Stimulated activated CD8-positive, alpha-beta memory T cell treated with anti-CD3 and anti-CD28 coated beads, Interleukin-4, amount 100 ng/mL, for 1 hour (primary cell): ENCODE measurements at places on chromosomes 5 and 9.

DNA sequence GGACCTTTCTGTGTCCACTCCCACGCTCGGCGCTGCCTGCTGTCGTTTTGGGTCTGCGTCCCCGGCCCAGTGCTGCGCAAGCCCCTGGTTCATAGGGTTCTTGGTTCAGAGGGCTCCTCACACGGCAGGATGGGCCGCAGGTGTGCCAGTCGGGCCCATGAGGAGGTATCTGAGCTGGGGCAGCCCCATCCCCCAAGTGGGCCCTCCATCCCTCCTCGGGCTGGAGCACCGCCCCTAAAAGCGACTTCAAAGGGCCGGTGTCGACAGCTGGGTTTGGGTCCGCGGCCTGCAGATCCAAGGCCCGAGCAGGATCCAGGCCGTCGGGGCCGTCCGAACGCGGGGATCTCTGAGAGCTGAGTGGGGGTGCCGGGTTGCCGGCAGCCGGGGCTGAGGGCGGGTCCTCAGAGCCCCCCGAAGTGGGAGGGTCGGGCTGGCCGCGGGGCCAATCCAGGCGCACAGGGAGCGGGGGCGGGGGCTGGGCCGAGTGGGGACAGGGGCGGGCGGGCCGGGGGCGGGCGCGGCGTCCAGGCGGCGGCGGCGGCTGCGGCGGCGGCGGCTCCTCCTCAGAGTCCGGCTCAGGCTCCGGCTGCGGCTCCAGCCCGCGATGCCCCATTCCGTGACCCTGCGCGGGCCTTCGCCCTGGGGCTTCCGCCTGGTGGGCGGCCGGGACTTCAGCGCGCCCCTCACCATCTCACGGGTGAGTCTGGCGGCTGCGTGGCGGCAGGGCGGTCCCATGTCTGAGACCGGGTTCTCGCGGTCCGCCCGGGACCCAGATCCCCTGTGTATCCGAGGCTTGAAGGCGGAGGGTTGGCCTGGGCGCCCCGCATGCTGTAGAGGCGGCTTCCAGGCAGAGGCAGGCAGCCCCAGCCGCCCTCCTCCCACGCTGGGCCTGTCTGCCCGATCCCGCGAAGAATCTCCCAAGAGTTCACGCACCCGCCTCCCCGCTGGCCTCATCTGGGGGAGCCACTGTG lies at the start of gene PDLIM4:
TSS of gene PDLIM4 (plus strand) at position 566 of the 971 bp plus-strand sequence. CDS start at position 605, 39 bp downstream.
- no peak for DNase-seq

DNA sequence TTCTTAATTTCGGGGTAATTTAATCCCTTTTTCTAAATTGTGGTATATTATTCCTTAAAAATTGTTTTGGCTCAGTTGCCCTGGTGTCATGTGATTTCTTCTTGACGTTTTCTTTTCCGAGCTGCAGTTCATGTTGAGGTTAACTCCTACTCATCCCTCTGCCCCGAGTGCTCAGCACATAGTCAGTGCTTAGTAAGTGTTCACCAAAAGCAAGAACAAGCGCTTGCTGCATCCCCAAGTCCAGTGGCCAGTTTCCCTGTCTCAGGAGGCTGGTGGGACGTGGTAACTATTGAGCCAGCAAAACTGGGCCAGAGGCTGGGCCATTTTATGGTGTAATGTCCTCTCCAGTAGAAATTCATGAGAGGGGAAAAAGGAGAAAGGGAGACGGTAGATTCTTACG lies 23.3 kb downstream of the TRIO start:
- DNase-seq: no peak

- DNase-seq: no peak
These were observed at the start of gene NCS1 for GRCh38 chr9:130172161-130172857. Gene NCS1, plus strand, starts transcription at chr9:130172404. Its CDS starts 260 bp downstream, at chr9:130172664.

- DNase-seq: no peak
These were observed 41.1 kb downstream of the FAM174A start for GRCh38 chr5:100576217-100576751.

DNA sequence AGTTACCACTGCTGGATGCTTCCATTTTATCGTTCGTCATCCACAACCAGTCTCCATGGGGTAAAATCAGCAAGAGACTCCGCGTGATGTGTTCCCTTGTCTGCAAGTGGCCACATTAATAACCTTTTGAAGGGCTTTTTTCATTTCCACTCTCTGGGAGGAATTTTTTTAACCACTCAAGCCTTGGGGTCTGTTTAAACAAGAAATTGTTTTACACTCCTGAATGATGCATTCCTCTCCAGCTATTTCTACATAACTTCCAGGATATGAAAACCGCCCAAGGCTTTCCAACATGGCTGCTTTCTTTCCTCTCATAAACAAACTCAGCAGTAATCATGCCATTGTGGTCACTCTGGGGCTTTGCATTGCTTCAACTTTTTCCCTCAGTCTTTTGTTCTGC lies 217.2 kb upstream of the DAPK1 start:
- no peak for DNase-seq

DNA sequence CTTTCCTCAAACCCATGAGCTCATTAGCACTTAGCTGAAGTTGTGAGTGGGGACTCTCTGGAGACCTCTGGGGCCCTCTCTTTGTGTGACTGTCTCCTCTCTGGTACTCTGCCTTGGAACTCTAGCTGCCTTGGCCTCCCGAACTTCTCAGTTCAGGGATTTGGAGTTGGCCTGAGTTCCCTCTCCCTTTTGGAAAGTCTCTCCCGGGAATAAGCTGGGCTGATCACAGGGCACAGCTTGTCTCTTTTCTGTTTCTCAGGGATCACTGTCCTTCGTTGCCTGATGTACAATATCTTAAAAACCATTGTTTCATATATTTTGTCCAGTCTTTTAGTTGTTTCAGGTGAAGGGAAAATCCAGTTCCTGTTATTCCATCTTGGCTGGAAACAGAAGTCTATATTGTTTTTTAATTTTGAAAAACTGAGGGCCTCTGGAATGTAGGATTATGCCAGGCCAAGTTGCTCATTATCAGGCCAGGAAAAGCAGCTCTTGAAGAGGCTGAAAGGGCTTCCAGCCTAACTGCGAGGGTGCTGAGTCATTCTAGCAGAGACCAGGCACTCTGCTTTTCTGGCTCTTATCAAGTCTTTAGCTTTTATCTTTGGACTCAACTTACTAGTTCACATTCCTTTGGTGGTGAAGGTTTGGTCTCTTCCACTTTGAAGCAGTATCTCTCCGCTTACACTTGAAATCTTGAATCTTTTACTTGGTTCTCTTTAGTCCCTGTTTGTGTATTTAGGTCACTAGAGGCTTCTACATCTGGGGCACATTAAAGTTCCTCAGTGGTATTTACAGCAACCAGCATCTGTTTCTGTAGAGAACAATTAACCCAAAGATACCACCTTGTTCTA lies 8.4 kb upstream of the RGS3 start:
- DNase-seq: no peak

DNA sequence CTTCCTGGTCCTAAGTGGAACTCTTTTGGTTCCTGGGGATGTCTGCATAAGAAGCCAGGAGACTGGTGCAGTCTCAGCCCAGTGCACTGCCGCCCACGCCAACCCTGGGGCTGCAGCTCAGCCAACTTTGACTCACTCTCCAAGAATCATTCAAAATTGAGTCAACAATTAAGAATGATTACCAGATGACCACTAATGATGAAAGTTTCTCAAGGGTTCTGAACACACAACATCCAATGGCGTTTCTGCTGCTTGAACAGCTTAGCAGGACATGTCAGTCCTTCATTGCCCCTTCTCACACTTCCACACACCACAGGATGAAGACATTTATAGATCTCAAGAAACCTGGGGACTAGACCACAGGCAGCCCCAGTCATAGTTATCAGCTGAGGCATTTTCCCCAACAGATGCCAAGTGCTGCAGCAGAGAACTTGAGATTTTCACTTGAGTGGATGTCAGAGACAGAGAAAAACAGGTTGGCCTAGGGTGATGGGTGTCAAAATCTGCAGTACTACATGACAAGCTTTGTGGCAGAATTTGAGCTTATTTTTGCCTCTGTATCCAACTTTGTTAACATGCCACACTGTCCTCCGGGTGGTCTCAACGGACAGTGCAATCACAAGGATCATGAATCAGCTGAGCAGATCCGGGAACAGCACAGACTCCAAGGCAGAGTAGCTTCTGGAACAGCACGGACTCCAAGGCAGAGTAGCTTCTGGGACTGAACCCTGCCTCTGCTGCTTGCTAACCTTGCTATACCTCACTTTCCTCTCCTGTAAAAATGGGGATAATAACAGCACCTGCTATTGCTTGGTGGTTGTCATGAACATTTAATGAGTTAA lies 356.1 kb downstream of the SPOCK1 start:
- DNase-seq: no peak

DNA sequence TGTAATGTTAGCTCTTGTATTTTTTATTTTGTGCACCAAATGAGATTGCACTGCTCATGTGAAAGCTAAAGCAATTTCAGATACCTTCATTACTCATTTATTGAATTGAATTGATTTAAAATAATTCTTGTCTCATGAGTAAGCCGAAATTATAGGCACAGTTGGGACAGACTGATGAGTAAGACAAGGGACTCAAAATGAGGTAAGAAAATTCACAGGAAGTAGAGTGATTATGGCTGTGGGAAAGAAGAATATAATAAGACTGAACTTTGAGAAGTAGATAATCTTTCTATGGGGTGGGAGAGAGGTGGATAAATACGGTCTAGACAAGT lies 51.1 kb downstream of the NUDT12 start:
- DNase-seq: no peak

DNA sequence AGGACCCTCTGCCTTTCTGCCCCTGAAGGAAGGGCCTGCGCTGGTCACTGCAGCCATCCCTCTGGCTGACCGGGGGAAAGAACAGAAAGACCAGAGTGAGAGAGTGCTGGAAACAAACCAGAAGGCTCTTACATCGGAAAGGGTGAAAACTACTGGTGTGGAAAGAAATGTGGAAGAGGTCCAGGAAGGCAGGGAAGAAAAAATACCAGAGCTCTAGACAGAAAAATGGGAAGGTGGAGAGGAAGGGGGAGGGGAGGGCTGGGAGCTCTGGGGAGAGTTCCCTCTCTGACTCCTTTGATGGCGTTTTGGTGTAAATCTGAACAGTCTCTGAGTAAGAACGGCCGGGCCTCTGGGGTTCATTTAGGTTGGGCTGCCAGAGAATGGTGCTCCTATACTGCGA lies 47.7 kb downstream of the COL23A1 start:
- DNase-seq: no peak

DNA sequence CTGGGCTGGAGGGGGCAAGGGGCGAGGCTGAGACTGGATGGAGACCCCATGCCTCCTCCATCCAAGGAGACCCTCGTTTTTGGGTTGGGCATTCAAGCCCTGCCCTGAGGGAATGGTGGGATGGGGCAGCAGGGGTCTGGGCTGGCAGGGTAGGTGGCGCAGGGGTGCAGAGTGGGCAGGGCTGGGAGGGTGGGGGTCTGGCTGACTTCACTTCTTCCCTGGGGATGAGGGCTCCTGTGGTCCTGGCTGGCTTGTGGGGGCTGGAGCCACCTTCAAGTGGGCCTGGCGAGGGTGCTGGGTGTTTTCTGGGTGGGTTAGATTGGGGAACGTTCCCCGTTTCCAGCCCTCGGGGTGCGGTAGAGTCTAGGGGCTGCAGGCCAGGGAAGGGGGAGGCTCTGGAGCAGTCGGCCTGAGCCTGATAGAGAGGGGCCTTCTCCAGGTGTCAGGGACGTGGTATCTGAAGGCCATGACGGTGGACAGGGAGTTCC lies 412 bp downstream of the LCN1 start:
- DNase-seq: no peak

DNA sequence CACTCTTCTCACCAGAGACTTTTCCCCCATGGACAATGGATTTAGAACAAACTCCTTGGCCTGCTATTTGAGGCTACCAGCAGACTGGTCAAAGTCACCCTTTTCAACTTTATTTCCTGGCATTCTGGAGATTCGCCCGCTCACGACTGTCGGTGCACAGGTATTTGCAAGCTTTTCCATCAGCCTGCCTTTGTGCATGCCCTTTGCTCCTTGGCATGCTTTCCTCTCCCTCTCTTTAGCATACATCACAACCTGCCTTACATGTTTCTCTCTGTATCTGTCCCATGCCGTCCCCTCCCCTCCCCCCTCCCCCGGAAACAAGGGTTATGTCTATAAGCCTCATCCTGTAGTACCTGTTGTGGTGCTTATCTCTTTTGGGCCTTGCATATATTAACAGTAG lies 257.1 kb downstream of the AOPEP start:
- no peak for DNase-seq

DNA sequence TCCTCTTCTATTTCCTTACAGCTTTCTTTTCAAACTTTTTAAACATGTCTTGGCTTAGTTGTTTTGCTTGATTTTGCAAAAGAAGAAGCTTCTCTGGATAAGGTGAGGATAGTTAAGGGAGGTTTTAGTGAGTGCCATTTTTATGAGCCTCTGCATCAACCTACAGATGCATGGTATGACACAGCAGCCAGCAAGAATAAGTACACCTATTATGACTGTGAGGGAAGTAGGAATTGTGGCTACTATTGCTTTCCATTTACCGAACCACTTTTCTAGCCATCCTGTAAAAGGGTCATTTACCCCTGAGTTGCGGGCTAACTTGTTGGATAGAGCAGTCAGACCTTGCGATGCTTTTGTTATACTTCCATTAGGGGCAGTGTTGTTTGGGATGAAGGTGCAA lies 7.0 kb upstream of the TUT7 start:
- DNase-seq: no peak

DNA sequence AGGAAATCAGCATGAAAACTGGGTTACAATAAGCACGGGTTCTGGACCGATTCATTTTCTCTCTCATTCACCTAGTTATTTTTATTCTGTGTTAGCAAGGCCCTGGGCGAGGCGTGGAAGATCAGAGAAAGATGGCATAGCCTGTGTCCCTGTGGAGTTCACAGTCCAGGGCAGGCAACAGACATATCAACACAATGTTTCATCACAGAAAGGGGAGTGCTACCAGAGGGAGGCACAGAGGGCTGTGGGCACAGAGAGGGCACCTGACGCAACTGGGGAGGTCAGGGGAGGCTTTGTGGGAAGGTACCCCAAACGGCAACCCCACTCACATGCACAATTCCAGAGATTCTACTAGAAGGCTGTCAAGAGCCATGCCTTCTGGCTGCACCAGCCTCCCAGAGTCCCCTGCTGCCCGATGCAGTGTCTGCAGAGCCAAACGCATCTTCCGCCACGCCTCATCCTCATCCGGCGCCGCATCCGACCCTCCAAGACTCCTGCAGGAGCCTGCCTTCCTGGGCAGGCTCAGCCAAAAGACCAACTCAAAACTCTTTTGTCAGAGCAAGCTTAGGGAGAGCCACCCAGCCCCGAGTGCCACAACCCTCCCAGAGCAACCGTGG lies 1.4 kb downstream of the FAM193B start:
- no peak for DNase-seq

DNA sequence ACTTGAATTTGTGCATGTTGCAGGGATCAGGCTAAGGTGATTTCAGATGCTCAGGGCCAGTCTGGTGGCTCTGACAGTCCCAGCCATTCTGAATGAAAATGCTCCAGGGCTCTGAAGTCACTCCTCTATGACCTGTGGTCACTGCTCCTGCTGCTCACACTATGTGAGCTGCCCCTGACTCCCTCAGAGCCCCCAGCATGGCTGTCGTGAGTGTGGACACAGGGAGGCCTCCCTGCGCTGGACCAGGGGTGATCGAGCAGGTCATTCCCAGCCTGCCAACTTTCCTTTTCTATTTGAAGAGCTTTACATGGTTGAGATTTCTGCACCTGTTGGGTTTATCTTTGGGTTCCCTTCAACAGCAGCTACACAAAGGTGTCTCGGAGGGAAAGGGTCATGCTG lies 74.5 kb downstream of the WNK2 start:
- no peak for DNase-seq

- no peak for DNase-seq
These were observed at the start of gene SH3TC2 for GRCh38 chr5:149063017-149063687. Gene SH3TC2, minus strand, starts transcription at chr5:149063062. Its CDS starts 40 bp downstream, at chr5:149063022.

GRCh38 chr5:141825241-141825671 lies 53.0 kb downstream of the PCDH1 start:
- DNase-seq: no peak
